PC-9 (cell line): ENCODE measurements at places on chromosomes 5 and 9. TPM values are rescaled to one million over a fixed set of nuclear protein-coding genes. Genes with fewer than 3 reads are reported as not detected.

DNA sequence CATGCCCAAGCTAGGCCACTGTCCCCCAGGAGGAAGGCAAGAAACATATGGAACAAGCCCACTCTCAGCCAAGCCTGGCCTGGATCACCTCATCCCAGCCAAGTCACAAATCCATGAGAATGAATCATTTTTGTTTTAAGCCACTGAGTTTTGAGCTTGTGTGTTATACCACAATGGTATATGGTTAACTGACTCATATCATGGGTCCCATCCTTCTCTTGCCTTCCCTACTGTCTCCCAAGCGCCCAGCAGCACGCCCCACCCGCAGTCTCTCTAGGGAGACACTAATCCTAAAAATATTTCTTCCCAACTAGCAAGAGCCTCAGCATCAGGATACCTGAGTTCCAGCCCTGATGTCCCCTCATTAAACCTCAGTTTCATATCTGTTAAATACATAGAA lies 248.1 kb downstream of the CDK5RAP2 start:
- DNase-seq, result no peak

DNA sequence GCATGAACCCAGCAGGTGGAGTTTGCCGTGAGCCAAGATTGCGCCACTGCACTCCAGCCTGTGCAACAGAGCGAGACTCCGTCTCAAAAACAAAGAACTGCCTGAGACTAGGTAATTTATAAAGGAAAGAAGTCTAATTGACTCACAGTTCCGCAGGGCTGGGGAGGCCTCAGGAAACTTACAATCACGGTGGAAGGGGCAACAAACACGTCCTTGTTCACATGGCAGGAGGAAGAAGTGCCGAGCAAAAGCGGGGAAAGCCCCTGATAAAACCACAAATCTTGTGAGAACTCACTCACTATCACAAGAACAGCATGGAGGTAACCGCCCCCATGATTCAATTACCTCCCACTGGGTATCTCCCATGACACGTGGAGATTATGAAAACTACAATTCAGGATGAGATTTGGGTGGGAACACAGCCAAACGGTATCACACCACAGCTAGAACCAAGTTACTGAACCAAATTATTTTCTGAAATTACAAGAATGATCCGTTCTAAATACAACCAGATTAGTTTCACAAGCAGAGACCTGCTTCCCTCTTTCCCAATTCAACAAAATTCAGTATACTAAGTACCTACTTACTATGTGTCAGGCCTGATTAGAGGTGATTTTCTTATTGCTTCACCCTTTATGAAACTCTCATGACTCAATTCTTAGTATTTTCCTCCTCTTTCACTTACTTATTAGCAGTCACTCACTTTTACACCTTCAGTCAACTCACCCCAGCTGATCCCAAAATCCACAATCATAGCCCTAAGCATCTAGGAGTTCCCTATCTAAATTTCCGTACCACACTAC lies 8.4 kb downstream of the UBTD2 start:
- DNase-seq, result no peak

DNA sequence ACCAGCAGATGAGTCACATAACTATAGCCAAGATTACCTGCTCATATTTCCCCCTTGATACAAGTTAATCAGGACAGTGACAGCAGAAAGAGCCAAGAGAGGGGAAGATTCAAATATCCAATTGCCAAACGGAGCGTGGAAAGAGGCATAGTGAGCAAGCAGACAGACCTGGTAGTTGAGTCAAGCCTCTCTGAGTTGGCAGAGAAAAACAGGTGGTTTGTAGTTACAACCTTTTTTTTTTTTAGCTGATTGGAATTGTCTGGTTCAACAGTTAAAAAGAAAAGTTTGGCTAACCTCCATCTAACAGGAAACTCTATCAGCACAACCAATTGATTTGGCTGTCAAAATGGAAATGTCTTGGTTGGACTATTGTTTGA lies 272.1 kb downstream of the TLE1 start:
- no peak for DNase-seq

- DNase-seq, result no peak
These were observed 210.7 kb upstream of the TNC start for GRCh38 chr9:115328677-115329076.

DNA sequence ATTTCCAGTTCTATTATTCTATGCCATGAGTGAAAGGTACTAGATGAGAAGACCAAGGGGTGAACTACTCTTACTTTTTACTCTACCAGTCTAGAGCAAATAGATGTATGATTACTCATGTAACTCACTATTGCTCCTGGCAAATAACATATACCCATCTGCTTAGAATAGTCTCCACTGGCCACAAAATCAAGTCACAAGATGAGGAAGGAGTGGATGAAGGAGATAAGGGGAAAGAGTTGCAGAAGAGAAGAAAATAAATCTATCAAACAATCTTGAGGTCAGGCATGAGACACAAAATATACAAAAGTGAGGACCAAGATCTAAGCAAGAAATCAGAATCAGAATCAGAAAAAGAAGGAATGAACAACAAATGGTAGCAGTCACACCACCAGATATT lies 13.7 kb upstream of the NR4A3 start:
- DNase-seq, result no peak

DNA sequence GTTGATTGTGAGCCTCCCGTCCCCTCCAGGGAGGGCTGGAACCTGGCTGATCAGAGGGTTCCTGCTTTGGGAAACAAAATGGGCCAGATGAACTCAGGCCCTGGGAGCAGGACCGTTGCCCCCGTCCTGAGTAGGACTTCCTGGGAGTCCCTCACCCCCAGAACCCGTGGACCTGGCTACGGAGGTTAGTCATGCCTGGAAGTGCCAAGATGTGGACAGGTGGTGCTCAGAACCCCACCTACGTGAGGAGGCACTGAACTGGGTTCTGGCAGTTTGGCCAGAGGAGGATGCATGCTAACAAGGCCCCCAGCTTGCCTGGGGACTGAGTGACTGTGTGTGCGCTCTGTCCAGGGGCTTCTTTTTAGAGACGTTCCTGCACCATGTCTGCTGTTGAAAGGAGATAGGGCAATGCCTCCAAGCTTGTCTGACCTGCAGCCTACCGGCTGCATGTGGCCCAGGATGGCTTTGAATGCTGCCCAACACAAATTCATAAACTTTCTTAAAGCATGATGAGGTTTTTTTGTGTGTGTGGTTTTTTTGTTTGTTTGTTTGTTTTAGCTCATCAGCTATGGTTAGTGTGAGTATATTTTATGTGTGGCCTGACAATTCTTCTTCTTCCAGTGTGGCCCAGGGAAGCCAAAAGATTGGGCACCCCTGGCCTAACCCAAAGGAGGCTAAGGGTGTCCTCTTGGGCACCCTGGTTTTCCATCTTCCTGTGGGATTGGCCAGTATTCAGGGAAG lies 1.8 kb upstream of the DAB2IP start:
- DNase-seq, result no peak

- DNase-seq, result no peak
These were observed 31.3 kb downstream of the ADAMTS2 start for GRCh38 chr5:179313849-179314521.

GRCh38 chr5:16455668-16456067 lies 9.9 kb downstream of the ZNF622 start:
- no peak for DNase-seq

- DNase-seq, result no peak
These were observed 410.2 kb upstream of the DAP start for GRCh38 chr5:11171236-11171635.

GRCh38 chr9:84557751-84558150 lies 111.8 kb upstream of the NTRK2 start:
- no peak for DNase-seq

- DNase-seq, result no peak
These were observed 188.8 kb downstream of the ADCY2 start for GRCh38 chr5:7584749-7585148.

- no peak for DNase-seq
These were observed 10.7 kb upstream of the PALM2AKAP2 start for GRCh38 chr9:109769250-109769649.

GRCh38 chr5:76337953-76338451 lies 65.1 kb upstream of the IQGAP2 start:
- DNase-seq, result peak; percentile 76

GRCh38 chr5:171410181-171410580 lies 9.3 kb upstream of the FGF18 start:
- DNase-seq, result no peak

GRCh38 chr9:126704157-126704891 lies 90.6 kb downstream of the LMX1B start:
- DNase-seq, result no peak

DNA sequence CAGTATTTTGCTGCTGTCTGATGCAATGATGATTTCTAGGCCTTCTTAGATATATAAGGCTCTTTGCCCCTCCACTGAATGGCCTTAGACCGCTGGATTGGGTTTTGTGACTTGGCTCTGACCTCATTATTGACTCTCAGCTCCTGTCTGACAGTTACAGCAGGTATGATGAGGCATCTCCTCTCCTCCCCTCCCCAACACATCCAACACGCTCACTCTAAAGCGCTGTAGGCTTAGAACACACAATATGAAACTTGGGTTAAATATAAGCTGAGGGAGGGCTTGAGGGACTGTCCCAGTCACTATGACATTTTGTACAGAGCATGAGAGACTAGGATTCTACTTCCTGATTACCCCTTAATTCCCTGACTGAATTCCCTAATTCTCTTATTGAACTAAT lies 18.8 kb upstream of the CER1 start:
- no peak for DNase-seq

DNA sequence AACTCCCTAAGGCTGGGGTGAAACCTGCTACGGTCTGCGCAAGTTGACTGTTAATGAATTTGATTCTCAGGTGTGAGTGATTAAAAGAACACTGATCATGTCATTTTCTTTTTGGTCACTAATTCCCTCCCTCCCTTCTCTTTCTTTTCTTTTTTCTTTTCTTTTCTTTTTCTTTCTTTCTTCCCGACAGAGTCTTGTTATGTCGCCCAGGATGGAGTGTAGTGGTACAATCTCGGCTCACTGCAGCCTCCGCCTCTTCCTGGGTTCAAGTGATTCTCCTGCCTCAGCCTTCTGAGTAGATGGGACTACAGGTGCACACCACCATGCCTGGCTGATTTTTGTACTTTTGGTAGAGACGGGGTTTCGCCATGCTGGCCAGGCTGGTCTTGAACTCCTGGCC lies 2.6 kb downstream of the ANXA1 start:
- no peak for DNase-seq

- no peak for DNase-seq
These were observed 31.9 kb upstream of the C5orf24 start for GRCh38 chr5:134813827-134814226.

- DNase-seq, result no peak
These were observed 223.4 kb upstream of the FAM174A start for GRCh38 chr5:100311806-100312205.

DNA sequence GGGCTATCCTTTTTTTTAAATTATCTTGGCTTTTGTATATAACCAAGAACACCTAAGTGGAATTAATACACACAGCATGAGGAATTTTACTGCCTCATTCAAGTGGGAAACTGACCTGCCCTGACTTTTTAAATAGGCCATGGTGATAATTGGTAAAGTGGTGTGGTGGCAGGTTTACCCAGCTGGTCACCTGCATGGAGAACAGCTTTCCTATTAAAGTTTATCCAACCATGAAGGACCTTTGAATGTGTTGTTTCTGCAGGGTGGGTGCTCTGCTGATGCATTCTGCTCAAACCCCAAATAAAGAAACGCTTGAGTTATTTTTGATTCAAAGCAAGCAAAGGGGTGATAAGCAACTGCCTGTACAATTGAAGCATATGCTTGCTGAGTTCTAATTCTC lies 261.0 kb upstream of the GRIN3A start:
- no peak for DNase-seq

Gene WDR70
- total RNA-seq, result 63.9 and 78.2 TPM in 2 replicates

Gene MUSK
- total RNA-seq, result not detected in 2 replicates

Gene DAPK1
- total RNA-seq, result 100 and 158 TPM in 2 replicates

Gene BASP1
- total RNA-seq, result not detected in 2 replicates

Gene ZNF883
- 1.7 and 2.2 TPM in 2 replicates for total RNA-seq
